ENCODE measurements at places on chromosomes 4 and X.

- DNase-seq, result no peak
Observed at GRCh38 chrX:108257556-108257955, 166.0 kb downstream of the ATG4A start.

- DNase-seq, result no peak
Observed at GRCh38 chr4:55933611-55934010, 15.1 kb upstream of the CEP135 start.

DNA sequence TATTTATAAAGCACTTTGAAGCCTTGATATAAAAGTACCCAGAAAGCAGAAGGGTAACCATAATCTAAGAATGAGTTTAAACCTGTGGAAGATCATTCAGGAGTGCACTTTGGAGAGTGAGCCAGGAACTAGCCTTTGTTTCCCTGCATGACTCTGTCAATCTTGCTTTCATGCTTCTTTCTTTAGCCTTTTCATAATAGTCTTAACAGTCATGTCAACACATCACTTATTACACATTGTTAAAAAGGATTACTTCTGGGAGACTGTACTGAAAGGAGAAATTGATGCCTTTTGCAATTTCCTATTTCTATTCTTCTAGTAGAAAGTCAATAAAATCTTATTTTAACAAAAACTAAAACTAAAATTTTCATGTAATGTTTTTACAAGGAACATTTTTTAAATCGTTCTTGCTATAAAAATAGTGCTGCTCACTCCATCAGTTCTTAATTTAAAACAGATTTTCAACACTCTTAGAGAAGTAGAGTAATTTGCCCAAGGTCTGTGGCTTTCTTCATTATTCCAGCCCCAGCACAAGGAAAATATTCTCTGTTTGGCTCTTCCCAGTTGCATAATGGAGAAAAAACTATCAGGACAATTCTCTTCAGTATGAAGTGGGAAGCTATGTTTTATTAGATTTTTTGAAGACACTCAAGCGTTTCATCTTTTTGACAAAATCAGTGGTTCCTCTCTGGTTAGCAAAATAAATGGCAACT, 35.4 kb upstream of the SPP1 start:
- no peak for DNase-seq

DNA sequence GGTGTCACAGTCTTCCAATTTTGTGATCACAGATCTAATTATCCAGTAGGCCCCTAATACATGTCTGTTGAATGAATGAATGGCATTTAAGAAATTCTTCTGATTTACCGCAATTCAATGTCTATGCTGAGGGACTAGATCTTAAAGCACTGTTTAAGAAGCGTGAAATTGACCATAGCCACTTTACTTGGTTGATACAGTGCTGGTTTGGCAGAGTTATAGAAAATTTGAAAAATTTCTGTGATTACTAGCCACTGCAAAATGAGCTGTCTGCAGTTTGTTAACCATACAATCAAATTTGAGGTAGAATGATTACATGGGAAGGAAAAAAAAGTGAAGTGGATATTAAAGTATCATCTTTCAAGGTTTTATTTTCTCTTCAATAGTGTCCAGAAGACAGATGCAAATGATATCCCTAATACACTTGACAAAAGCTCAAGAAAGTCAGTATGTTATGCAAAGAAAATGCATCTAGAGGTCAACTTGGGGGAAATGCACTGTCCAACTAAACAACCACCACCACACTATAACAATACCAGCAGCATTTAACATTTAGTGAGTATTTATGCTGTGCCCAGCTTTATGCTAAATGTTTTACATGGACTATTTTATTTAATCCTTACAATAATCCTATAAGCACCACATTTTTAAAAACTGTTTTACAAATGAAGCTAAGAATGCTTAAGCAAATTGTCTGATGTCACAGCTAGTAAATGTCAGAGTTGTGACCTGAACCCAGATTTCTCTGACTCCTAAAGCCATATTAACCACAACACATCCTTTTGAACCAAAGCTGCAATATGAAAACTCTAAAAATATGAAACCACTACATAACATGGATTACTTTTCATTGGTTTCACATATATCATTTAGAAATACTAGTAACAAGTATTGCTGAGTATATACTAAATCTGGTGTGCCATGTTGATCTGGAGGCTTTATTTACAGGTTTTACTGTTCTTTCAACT, 217.9 kb upstream of the MAB21L2 start:
- DNase-seq, result no peak

DNA sequence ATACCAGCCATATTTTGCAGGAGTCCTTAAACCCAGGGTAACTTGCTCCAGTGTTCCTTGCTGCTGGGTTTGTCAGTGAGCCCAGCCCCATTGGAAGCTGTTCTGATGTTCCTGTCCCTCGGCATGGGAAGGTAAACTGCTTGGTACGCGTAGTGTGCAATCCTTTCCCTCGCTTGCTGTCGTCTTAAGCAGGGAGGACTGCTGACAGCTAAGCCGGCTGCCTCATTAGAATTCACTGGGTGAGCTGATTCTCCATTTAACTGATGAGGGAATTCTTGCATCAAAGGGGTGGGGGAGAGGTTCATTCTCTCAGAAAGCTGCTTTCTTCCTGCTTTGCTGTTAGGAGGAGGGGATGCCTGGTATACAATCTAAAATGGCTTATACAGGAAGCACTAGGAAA, 164.6 kb downstream of the MID1IP1 start:
- no peak for DNase-seq

DNA sequence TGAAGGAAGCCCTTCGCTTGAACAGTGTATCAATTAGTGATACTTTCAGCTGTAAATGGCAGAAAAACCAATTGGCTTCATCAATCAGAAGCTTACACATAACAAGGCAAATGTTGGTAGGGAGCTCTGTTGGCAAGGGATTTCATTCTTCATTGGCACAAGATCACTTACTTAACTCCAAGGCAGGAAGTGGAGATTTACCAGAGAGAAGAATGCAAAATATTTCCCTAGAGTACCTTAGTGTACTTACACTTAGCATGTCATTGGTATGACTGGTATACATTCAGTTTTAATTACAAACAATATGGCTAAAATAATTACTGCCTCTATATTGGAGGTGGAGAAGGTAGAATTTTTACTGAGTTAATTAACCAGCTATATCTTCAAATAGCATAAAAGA, 545.0 kb downstream of the GABRG1 start:
- DNase-seq, result no peak

All from activated naive CD4-positive, alpha-beta T cell treated with anti-CD3 and anti-CD28 coated beads, Interleukin-2, amount 50 U/mL, for 16 hours (primary cell).